ENCODE measurements at places on chromosomes 12 and 14.

DNA sequence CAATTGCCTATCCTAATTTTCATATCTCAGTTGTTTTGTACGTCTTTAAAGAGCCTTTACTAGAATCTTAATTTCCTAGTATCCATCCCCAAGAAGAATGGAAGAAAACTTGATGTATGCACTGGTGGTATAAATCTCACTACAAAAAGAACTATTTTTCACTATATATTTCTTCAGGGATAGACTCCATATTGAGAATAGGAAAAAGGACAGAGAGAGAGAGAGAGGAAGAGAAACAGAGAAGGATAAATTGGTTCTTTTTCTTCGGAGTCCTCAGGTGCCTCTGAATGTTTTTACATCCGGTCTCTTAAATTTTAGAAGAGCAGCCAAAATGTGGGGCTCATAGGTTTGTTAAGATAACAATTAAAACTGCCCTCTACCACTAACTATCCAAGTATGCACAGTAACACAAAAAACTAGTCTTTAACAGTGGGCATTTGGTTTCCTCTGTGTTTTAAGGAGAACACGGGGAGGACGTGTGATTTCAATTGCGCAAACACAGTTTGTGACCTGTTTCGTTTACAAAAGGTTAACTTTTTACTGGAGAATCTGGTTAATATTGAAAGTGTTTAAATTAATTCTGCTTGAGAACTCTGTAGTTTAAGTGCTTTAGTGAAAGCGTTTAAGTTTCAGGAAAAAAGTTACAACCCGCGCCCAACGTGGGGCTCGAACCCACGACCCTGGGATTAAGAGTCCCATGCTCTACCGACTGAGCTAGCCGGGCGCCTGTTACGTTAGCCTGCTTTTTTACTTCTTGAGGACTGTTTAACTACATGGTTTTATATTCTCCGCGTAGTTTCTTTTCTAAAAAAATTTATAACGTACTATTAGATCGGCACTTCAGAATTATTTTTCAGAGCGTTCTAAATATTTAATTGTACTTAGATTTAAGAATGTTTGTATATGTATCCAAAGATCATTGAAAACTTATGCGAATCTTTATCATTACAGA is 5.1 kb upstream of the PSMA3 start:
- peak; percentile 68 for DNase-seq

DNA sequence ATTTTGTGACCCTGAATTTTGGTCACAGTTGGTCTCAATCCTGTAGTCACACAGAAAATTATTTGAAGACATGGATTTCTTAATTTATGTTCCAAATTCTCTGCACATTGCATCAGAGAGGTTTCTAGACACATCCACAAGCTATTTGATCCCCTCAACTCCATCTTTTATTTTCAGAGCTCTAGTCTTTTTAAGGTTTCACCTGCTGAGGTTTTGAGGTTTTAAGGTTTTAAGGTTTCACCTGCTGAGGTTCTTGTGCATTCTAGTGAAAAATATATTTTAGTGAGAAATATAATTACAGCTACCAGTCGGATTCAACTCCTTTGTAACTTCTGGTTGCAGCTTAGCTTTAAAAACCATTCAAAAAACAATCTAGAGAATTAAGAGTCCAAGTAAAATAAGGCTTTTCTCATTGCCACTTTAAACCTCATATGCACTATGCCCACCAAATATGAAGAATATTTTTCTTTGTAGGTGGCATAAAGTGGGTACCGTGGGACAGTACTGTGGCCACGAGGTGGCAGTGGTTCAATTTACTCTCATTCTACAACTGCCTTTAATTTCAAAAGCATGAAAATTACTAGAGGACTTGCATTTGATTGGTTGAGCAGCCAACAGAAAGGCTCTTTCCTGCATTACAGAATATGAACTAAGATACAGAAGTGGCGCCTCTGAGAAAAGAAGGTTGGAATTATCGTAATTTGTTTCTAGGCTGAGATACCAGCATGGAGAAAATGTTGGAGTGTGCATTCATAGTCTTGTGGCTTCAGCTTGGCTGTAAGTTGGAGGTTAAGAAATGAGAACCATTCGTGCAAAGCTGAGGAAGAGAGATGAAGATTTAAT is 366.5 kb upstream of the OR4E1 start:
- DNase-seq: peak; percentile 25

- DNase-seq: no peak
Observed at GRCh38 chr14:70121521-70121920, 67.2 kb downstream of the SLC8A3 start.

- DNase-seq: peak; percentile 81
Observed at GRCh38 chr14:106691601-106692291, 1165.4 kb downstream of the TMEM121 start.

All from stimulated activated CD4-positive, alpha-beta T cell treated with anti-CD3 and anti-CD28 coated beads, TNF-alpha, amount 100 ng/mL, for 24 hours (primary cell).